Cerebellar nuclear complex (tissue), 1 donor: ENCODE measurements at places on chromosomes 7 and 10.

GRCh38 chr10:109823196-109823595, 100.1 kb downstream of the XPNPEP1 start:
- DNase-seq, result no peak

DNA sequence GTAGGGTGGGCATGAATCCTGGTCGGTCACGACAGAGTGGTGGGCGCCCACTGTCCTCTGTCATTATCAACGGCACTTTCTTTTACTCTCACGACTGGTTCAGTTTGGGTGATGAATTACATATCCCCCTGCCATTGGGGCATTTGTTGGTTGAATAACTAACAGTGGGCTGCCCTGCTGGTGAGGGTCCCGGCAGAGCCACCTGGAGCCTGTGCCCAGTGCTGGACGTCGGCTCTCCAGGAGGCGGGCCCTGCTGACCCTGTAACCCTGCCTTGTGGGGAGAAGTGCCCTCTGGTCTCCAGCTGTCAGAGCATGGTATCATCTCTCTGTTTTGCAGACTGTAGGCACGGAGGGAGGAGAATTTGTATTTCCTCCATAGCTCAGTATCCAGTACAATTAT, 199.1 kb downstream of the GLRX3 start:
- no peak for DNase-seq

DNA sequence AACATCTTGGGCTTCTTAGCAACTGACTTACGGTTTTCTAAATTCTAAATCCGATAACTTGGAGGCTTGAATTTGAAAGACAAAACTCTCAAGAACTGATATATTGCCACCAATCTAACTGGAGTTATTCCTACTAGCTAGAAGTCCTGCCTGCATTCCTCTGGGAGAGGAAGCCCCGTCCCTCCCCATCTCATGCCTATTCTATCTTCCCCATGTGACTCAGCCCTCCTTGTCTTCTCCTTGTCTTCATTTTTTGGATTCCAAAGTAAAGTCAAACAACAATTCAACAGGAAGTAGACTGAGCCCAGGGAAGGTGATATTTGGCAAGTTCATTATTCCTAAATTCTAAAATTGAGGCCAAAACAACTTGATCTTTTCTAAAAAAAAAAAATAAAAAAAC, 587.7 kb downstream of the KCNMA1 start:
- no peak for DNase-seq

DNA sequence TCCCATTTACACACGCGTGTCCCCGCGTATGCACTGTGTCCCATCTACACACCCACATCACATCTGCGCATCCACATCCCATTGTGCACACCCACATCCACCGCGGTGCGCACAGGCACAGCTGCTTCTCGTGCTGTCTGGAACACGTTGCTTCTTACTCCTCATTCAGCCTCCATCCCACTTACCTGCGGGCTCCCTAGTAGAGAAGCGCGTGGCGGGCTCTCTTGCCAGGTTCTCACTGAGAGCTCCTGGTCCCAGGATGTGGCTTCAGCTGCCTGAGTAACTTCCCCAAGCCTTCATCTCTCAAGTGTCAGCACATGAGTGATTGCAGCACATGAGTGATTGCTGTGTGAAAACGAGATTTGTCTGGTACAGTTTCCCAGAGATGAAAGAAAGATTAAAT, 117.8 kb downstream of the TRRAP start:
- no peak for DNase-seq

DNA sequence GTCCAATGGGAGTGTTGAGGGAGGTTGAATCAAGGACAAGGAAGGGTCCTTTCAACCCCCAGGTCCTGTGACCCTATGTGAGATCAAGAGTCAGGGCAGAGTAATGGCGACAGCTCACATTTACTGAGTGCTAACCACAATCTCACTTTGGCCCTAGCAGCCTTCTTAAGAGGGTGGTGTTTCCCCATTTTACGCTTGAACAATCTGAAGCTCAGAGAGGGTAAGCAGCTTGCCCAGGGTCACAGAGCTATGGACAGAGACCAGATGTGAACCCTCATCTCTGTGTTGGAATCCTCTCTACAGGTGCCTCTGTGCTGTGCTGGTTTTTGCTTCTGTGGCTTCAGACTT, 102.0 kb downstream of the GRK5 start:
- DNase-seq, result no peak

GRCh38 chr10:20977300-20977699, 80.2 kb upstream of the NEBL start:
- DNase-seq, result no peak

- DNase-seq, result no peak
These were observed 115.5 kb upstream of the DIP2C start for GRCh38 chr10:804787-805619.

DNA sequence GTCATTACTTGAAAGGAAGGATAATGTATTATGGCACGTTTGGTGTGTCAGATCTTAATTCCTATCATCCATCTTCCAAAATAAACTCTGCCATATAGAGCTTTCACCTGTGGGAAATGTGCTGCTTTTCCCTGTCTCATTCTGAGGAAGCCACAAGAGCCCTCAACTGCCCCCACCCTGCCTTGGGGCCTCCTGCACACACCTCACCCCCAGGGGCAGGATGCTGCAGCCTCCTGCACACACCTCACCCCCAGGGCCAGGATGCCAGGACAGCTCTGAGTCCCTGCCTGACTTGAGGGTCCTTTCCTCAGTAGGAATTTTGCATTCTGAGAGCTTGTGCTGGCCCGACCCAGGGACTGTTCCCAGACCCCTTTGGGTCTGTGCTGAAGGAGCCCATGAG, 67.1 kb downstream of the COL13A1 start:
- DNase-seq, result no peak

DNA sequence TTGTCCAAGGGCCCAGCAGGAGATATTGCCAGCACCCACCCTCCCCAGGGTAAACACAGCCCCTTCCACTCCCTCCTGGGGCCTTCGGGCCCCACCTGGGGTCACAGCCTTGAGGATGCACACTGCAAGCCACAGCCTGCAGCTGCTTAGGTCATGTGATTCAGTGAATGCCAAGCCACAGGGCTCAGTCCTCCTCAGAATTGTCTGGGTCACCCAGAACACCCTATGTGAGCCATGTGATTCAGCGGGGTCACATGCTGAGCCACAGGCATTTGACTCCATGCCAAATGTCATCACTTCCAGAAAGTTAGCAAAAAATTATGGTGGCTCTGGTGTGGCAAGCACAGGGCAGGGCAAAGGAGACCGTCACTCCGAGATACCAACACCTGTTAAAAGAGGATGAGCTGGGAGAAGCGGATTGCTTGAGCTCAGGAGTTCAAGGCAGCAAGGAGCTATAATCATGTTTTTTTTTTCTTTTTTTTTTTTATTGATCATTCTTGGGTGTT, 17.2 kb upstream of the PSAP start:
- no peak for DNase-seq
